ENCODE measurements at places on chromosomes 2 and 18.

DNA sequence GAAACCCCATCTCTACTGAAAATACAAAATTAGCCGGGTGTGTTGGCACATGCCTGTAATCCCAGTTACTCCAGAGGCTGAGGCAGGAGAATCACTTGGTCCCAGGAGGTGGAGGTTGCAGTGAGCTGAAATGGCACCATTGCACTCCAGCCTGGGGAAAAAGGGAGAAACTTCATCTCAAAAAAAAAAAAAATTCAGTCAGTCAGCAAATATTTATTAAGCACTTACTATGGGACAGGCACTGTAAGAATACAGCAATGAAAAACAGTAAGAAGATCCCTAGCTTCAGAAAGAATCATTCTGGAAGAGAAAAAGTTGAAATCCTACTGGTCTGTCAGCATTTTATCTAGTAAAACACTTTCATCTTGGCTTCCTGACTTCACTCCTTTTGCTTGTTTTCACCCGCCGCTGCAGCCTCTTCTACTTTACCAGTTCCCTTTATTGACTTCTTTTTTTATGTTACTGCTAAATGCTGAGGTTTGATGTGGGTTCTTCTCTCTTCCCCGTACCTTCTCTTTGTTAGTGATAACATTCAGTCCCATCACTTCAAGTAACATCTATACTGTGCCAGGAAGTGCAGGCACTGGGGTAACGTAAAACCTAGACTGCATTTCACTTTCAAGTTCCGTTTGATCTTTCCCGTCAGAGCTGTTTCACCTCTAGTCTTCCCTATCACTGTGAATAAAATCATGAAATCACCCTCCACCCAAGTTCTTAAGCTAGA is 10.8 kb upstream of the TAF4B start:
- H3K36me3 ChIP-seq = no peaks in the 10 kb centered on the region
- no peaks in the 10 kb centered on the region for H3K27me3 ChIP-seq
- H3K4me3 ChIP-seq = peak overlapping the region; percentile 26

DNA sequence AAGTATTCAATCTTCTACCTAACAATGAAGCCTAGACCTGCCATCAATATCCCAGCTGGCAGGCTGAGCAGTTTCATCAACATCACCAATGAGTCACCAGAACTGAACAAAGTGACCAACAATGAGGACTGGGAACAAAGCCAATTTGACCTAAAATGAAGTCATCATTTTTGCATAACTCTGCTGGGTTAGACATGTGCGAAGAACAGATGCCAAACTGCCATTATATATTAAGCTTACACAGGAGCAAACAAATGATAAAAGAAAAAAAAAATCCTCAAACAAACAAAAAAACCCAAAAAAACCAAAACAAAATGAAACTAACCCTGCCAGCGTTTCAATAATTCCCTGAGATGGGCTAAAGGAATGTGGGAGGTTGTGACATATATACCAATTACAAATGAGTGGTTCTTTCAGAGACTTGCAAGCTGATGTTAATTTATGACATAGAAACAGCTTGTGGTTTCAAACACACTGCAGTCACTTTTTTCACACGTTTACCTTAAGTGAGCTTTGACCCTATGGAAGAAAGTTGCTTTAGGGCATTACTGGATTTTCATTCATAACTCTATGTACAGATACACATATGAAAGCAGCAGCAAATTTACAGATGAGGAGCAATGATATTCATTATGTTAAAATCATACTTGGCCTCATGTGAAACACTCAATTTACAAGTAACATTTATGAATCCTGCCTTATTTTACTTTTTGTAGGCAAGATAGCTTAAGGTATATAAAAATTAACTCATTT is 56.9 kb upstream of the CCDC141 start:
- no peak overlapping the region for H3K27ac ChIP-seq
- no peak for DNase-seq

DNA sequence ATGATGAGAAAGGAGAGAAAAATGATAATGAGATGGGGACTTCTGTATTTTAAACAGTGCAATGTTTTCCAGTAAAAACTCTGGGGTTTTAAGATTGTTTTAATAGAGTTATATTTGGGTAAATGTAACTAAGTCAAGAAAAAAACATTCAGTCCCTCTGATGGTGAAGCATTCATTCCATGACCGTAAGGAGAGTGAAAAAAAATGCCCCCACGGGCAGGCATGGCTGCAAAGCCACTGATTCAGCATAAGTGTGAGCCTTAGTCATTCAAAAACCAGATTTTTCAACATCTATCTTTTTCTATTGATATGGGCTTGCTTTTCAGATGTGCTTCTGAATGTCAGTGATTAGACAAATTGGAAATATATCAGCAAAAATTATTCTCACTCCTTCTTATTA is 957.8 kb downstream of the SLC4A3 start:
- no peaks in the 10 kb centered on the region for H3K27me3 ChIP-seq
- H3K36me3 ChIP-seq = no peaks in the 10 kb centered on the region
- no peak overlapping the region for H3K27ac ChIP-seq
- DNase-seq = no peak

DNA sequence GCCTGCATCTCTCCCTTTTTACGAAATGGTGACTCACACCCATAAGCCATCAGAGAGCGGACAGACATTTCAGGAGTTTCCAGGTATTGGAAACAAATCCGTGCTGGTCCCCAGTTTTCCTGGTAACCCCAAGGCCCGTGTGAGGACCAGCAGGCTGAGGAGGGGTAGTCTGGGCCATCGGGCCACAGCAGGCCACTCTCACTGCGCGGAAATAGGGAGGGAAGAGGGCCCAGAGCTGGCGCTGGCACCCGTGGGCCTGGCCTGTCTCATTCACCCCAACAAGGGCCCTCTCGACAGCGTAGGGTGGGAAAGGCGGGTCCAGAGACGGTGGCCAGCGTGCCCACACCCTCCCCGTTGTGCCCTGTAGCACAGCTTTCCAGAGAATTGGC is 13.7 kb upstream of the FAHD2A start:
- no peak overlapping the region for H3K27ac ChIP-seq
- no peak for DNase-seq
- no peaks in the 10 kb centered on the region for H3K36me3 ChIP-seq
- H3K4me3 ChIP-seq = no peak overlapping the region
- peaks cover 6% of the 10 kb centered on the region for H3K4me1 ChIP-seq

DNA sequence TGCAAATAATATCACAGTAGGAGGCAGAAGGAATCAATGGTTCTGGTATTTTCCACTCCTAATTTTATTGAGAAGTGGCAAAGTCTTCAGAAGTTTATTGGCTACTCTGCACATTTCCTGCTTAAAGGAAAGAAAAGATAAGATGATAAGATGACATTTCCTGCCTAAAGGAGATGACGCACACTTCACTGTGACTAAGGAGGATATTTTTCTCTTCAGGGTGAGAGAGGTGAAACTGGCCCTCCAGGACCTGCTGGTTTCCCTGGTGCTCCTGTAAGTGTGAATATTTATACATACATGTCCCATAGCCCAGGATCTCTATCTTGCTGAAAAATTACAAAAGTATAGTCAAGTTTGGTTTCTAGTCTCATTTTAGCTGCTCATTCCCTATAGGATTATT is 27.9 kb downstream of the COL3A1 start:
- no peaks in the 10 kb centered on the region for H3K36me3 ChIP-seq
- H3K4me3 ChIP-seq = no peak overlapping the region
- no peaks in the 10 kb centered on the region for H3K4me1 ChIP-seq

- no peaks in the 10 kb centered on the region for H3K36me3 ChIP-seq
- no peaks in the 10 kb centered on the region for H3K27me3 ChIP-seq
- H3K4me1 ChIP-seq = no peaks in the 10 kb centered on the region
These were observed 57.8 kb upstream of the GPR45 start for GRCh38 chr2:105183555-105184323.

DNA sequence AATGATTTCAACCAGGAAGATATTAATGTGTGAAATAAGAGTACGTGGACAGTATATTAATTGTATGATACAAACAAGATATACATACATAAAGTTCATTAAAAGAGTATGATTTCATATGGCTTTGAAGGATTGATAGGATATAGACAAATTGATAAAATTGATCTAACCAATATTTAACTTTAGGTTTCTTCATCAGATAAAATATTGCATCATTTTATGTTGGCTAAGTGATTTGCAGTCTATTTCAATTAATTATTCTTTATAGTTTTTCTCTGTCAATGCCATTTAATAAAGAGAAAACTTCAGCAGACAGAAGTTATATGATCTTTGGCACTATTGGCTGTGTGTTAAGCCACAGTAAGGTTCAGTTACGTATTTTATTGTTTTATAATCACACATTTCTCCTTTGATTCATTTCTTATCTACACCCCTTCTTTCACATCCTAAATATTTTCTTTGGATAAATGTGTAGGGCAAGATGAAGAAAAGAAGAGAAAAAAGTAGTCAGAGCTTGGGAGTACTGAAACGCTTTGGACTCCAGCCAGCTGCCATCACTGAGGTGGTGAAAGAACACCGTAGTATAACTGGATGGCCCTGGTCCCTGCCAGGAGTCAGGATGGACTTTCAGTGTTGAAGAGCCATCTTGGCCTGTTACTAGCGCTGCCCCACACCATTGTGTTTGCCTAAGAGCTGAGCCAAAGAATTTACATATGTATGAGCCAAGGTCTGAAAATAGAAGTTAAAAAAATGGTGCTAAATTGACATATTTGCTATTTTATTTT is 9.8 kb upstream of the CPS1 start:
- no peak for DNase-seq
- H3K27me3 ChIP-seq = no peaks in the 10 kb centered on the region
- H3K4me1 ChIP-seq = no peaks in the 10 kb centered on the region
- no peak overlapping the region for H3K4me3 ChIP-seq

DNA sequence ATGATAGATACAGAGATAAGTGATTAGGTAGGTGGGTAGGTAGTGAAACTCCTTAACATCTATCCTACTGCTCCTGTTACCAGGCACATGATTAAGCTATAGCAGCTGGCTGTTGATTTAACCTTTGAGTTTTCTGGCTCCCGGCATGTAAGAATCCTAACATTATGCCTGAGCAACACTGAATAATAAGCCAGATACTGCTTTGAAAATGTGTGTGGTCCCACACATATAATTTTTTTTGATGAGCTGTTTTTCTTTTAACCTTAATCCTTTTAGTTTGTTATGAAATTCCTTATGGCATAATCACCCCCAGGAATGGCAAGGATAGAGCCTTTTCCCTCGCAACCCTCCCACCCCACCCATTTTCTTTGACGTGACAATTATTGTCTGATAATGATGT is 104.2 kb upstream of the NEUROD1 start:
- H3K4me3 ChIP-seq = no peak overlapping the region
- H3K27me3 ChIP-seq = no peaks in the 10 kb centered on the region
- H3K4me1 ChIP-seq = no peaks in the 10 kb centered on the region
- DNase-seq = no peak
- no peak overlapping the region for H3K27ac ChIP-seq

DNA sequence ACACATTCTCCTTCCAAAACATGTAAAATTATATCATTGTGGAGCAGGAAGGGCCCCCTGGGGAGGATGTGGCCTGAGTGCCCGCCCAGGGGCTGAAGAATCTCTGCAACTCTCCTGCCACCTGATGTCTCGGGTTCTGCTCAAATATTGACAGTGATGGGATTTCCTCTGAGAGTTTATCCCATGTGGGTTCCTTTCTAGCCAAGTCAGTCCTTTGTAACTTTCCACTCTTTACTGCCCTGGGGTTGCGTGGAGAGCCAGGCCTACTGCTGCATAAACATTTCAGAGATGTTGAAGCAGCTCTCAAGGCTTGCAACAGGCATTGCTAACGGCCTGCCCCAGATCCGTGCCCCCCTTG is 4.0 kb upstream of the RAB17 start:
- H3K27ac ChIP-seq = no peak overlapping the region
- no peaks in the 10 kb centered on the region for H3K27me3 ChIP-seq
- H3K4me1 ChIP-seq = peaks cover 6% of the 10 kb centered on the region
- no peak for DNase-seq

DNA sequence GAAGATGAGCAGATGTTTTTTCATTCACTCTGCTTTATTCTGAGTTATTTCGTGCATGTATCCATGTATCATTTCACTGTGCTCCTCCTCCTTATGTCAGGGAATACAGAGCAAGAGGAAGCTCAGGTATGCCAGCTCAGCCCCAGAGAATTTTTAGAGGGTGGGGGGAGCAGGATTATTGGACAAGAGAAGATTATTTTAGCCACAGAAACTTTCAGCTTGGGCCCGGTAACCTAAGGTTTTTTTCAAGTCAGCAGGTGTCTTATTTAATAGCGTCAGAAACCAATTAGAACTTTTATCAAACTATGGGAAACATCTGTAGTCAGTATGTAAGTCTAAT is 232.9 kb upstream of the SIX3 start:
- H3K4me1 ChIP-seq = peaks cover 3% of the 10 kb centered on the region
- no peaks in the 10 kb centered on the region for H3K27me3 ChIP-seq
- no peak for DNase-seq

DNA sequence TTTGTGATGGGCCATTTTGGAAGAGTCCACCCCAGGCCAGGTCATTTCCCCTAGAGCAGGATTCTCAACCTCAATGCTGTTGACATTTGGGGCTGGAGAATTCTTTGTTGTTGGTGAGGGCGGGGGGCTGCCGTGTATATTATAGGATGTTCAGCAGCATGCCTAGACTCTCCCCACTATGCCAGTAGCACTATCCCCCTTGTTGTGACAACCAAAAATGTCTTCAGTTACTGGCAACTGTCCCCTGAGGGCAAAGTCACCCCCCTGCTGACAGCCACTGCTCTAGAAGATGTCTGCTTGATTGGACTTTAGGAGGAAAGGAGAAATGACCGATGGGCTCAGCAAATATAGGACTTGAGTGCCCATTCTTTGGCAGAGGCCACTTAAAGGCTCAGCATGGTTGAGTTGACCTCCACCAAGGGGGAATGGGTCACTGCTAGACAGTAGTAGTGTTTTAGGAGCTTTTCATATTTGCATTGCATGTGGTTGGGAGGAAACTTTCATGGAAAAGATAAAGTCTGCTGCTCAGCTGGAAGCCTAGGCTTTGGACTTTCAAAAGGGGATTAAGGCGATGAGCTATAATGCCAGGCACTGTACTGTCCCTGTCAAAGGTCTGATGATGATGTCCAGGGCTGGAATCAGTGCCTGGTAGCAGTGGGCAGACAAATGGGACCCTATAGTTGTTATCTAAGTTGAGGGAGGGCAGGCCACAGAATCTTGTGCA is 61.1 kb upstream of the MCFD2 start:
- peaks cover 42% of the 10 kb centered on the region for H3K4me1 ChIP-seq
- no peak overlapping the region for H3K27ac ChIP-seq
- no peaks in the 10 kb centered on the region for H3K27me3 ChIP-seq
- H3K36me3 ChIP-seq = peaks cover 14% of the 10 kb centered on the region

- H3K27me3 ChIP-seq = no peaks in the 10 kb centered on the region
- no peak overlapping the region for H3K27ac ChIP-seq
- no peak for DNase-seq
- no peaks in the 10 kb centered on the region for H3K36me3 ChIP-seq
- H3K4me3 ChIP-seq = no peak overlapping the region
These were observed 353.2 kb downstream of the ZEB2 start for GRCh38 chr2:144166743-144167142.

DNA sequence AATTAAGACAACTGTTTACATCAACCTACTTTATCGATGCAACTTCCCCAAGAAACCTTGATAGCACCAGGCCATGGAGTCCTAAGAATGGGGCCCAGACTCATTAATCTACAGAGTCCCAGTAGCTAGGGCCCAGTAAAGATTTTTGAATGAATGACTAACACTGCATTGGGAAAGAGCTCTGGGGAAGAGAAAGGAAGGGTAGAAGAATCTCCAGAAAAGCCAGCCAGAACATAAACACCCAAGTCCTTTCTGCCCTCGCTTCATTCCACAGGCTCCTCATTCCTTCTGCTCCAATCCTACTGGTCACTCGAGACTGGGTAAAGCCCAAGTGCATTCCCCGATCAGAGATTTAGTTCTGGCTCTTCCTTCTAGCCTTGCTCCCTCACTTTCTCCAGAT is 44.3 kb downstream of the CYRIA start:
- H3K36me3 ChIP-seq = peaks cover 62% of the 10 kb centered on the region
- H3K27me3 ChIP-seq = no peaks in the 10 kb centered on the region
- H3K4me3 ChIP-seq = no peak overlapping the region

- peaks cover 68% of the 10 kb centered on the region for H3K36me3 ChIP-seq
- H3K4me3 ChIP-seq = no peak overlapping the region
- peaks cover 8% of the 10 kb centered on the region for H3K4me1 ChIP-seq
- no peak overlapping the region for H3K27ac ChIP-seq
- no peaks in the 10 kb centered on the region for H3K27me3 ChIP-seq
These were observed 25.9 kb downstream of the RAB12 start for GRCh38 chr18:8635087-8635486.

Data from natural killer cell (primary cell).